ENCODE measurements at places on chromosomes 2 and 18.

DNA sequence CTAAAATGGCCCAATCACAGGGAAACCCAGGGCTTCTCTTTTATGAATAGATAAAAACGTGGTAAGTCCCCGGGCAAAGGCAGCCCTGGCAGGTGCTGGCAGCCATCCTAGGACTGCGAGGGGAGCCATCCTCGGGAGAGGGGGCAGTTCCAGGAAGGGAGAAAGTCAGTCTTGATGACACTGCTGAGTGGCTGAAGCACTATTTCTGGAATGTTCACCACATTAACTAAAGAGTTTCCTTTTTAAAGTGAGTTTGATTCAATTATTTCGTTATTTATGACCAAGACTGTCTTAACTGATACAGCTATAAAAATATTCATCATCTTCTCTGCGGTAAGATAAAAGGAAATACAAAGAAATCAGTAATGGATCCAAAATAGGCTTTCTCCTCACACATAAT lies 20.4 kb downstream of the TTR start:
- DNase-seq = no peak

GRCh38 chr2:226845386-226846116 lies 9.7 kb downstream of the RHBDD1 start:
- DNase-seq = no peak

DNA sequence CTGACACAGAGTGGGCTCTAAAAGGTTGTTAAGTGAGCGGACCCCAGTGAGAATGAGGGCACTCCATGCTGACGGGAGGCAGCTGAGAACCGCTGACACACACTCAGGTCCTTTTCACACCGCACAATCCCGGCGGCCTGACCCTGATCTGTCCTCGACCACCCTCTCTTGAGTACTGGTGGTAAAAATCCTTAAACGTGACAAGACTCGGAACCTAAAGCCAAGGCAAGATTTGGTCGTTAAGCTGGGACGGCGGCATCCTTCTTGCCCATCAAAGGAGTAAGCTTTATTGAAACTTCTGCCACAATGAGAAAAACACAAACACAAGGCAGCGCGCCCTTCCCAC lies 569 bp downstream of the TMX3 start:
- peak; percentile 2 for DNase-seq

GRCh38 chr18:8870528-8870927 lies 165.2 kb downstream of the MTCL1 start:
- DNase-seq = no peak

- DNase-seq = no peak
Measured at GRCh38 chr2:10405448-10405847, 42.7 kb downstream of the ODC1 start.

- DNase-seq = no peak
Measured at GRCh38 chr2:144083211-144083610, 436.7 kb downstream of the ZEB2 start.

DNA sequence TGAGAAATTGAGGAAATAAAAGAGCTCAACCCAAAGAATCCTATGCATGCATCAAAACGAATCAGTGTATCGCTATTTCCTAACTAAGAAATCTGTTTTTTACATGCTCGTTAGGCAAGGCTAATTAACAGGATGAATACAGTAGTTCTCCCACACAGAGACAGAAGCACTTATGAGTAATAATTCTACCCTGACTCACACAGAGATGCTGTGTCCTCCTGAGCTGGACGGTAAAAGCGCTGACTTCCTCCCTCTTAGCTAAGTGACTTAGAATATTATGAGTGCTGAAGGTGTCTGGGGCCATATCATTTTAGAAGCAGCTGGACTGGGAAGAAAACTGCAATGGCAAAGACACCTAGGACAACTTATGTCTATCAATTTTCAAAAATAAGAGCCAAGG lies 18.5 kb downstream of the PLEKHM3 start:
- no peak for DNase-seq
